Peyer's patch (tissue), 4 donors: ENCODE measurements at places on chromosomes 2 and 18. TPM values are rescaled to one million over a fixed set of nuclear protein-coding genes. Genes with fewer than 3 reads are reported as not detected.

Gene GKN2
- total RNA-seq, result not detected

DNA sequence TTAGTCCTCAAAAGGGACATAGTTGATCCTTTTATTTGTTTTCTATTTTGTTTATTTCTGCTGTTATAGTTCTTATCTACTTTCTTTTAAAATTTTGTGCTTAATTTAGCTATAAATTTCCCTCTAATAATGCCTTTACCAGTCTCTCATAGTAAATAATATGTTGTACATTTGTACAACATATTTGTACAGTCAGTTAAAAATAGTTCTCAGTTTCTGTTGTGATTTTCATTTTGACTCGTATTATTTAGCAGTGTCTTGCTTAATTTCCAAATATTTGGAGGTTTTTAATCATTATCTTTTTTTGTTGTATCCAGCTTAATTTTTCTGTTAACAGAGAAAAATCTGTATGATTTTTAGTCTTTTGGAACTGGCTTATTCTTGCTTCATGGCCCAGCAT lies 443.6 kb upstream of the TRIB2 start:
- no peak for DNase-seq
- H3K27me3 ChIP-seq, result no peaks in the 10 kb centered on the region
- H3K27ac ChIP-seq, result no peak overlapping the region
- no peaks in the 10 kb centered on the region for H3K4me1 ChIP-seq

Gene TRABD2A
- 32.2 TPM for total RNA-seq

Gene MCEE
- total RNA-seq, result 14.0 TPM

Gene CABLES1
- 28.5 TPM for total RNA-seq

DNA sequence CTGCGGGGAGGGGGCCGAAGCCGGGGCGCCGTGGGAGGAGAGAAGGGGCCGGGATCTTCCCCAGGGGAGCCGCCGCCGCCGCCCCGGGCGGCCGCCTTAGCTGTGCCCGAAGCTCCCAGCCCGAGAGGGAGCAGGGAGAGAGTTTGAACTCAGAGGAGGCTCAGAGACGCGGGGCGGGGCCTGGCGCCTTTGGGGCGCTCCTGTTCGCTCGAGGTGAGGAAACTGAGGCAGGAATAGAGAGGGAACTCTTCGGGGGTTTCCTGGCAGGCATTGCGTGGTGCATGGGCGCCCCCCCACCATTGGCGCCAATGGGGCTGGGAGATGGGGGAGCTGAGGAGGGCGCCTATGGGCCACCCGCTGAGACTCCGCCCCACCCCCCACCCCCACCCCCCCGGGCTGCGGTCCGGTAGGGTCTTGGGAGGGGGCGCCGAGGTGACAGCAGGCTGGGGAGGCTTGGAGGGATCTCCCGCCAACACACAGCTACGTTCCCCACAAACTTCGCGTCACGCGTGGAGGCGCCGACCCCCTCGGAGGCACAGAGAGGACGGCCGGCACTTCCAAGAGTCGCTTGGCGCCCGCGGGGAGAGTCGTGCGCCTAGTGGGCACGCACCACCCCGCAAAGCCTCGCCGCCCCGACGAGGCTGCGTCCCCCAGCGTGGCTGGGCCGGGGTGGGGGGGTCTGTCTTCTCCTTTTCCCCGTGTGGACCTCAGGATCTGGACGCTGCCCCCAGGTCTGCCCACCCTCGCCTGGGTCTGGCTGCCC lies 680 bp downstream of the CTDSP1 start:
- H3K4me1 ChIP-seq, result peaks cover 1% of the 10 kb centered on the region
- H3K4me3 ChIP-seq, result peak overlapping the region; percentile 90

Gene SNRPD1
- 11.6 TPM for total RNA-seq

- DNase-seq, result no peak
- no peaks in the 10 kb centered on the region for H3K36me3 ChIP-seq
- H3K4me1 ChIP-seq, result no peaks in the 10 kb centered on the region
- no peaks in the 10 kb centered on the region for H3K27me3 ChIP-seq
- no peak overlapping the region for H3K4me3 ChIP-seq
Observed at GRCh38 chr2:10601866-10602566, 87.8 kb downstream of the NOL10 start.

- no peaks in the 10 kb centered on the region for H3K4me1 ChIP-seq
- no peaks in the 10 kb centered on the region for H3K36me3 ChIP-seq
- DNase-seq, result no peak
- H3K27me3 ChIP-seq, result no peaks in the 10 kb centered on the region
Observed at GRCh38 chr2:43937269-43937820, 58.4 kb downstream of the LRPPRC start.

GRCh38 chr2:160253440-160254188 lies 53.5 kb upstream of the ITGB6 start:
- H3K27ac ChIP-seq, result no peak overlapping the region
- H3K4me3 ChIP-seq, result no peak overlapping the region
- H3K36me3 ChIP-seq, result no peaks in the 10 kb centered on the region
- DNase-seq, result no peak
- no peaks in the 10 kb centered on the region for H3K4me1 ChIP-seq

Gene MOGAT1
- not detected for total RNA-seq
